ENCODE measurements at places on chromosomes 6 and 20.

DNA sequence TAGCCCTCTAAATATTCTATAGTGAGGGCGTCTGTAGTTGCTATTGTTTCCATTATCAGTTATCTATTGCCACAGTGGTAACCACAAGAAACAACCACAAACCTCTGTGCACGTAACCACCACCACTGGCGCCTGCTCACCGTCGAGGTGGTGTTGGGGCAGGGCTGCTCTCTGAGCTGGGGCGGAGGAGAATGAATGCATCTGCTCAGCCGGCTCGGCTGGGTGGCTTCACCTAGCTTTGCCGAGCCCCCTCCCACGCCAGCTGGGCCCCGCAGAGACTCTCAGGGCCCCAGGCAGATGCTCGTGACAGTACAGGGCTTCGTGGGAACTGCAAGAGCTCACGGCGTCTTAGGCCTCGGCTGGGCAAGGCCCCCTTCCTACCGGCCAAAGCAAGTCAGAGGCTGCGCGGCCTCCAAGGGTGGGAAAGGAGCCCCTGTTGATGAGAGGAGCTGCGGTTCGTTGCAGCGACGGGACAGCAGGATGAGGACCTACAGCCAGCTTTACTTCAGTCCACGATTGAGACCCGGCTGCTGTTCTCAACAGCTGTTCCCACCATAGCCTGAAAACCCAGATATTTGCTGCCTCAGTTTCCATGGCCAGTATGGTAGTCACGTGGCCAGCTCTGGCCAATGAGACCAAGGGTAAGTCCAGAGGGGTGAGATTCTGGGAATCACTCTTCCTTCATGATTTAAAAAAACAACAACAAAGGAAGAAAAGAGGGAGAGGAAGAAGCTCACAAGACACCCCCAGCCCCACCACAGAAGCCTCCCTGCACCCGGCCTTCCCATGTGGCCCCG lies 120.2 kb upstream of the AFDN start:
- peak; percentile 49 for DNase-seq

- DNase-seq, result peak; percentile 56
Observed at GRCh38 chr6:53347250-53347920, 1.4 kb downstream of the ELOVL5 start.

DNA sequence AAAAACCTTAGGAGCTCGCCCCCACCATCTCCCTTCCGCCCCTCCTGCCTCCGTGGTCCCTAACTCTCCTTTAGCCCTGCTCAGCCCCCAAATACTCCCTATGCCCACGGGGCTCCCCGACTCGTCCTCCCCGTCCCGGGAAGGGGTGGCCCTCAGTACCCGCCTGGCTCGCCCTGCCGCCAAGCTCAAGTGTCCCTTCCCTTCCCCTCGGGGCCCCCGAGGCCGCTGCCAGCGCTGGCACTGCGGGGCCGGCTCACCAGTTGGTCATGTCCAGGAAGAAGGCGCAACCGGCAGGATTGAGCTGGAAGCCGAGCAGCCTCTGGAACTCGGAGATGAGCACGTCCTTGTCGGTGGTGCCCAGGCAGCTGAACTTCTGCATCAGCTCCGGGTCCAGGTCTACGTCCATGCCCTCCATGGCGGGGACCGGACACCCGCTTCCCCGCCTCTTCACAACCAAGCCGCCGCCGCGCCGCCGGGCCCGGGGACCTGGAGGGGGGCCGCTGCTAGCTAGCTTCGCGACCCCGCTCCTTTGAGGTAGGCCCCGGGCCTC lies 303 bp downstream of the ILRUN start:
- no peak for DNase-seq

GRCh38 chr6:1729133-1729749 lies 119.5 kb downstream of the FOXC1 start:
- no peak for DNase-seq

DNA sequence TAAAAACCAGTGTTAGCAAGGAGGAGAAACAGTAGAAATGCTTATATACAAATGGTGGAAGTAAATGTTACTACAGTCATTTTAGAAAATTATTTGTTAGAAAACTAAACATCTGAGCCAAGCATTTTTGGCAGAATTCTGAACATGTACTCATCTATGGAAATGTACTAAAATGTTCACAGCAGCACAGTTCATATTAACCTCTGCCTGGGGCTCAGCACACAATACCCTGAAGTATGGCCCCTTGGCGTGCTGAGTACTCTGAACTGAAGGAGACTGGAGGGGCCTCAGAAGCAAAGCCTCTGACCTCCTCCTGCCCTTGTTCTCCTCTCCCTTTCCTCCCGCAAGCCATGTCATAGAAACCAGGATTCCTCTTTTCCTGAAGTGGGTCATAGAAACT lies 66.2 kb upstream of the RALGAPA2 start:
- no peak for DNase-seq

DNA sequence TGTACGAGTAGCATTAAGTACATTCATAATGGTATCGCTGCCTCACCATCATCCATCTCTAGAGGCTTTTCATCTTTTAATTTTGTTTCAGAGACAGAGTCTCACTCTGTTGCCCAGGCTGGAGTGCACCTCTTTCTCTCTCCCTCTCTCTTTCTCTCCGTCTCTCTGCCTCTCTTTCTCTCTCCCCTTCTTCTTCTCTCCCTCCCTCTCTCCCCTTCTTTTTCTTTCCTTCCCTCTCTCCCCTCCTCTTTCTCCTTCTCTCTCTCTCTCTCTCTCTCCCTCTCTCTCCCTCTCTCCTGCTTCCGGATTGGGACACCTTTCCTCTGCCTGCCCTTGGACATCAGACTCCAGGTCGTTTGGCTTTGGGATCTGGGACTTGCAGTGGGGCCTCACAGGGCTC lies 17.6 kb upstream of the TAF4 start:
- no peak for DNase-seq
